ENCODE measurements at places on chromosomes 13 and 19. TPM values are rescaled to one million over a fixed set of nuclear protein-coding genes. Genes with fewer than 3 reads are reported as not detected.

DNA sequence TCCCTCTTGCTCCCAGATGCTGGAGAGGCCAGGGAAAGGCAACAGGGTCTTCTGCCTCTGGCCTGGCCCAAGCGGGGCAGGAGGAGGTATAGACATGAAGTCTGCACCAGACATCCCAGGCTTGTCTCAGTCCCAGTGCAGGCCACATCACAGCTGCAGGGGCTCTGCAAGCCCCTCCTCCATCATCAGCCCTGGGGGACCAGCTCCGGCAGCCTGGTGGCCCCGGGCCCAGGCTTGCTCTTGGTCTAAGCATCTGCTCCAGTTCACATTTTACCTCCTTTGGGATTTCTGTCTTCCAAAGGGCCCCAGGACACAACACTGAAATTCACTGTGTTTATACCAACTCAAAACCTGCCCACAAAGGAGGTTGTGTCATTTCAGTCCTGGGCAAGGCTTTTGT is 359.4 kb downstream of the ZNF536 start:
- no peak overlapping the region for H3K27ac ChIP-seq
- no peaks in the 10 kb centered on the region for H3K4me1 ChIP-seq
- no peaks in the 10 kb centered on the region for H3K27me3 ChIP-seq
- no peak overlapping the region for H3K4me3 ChIP-seq

GRCh38 chr13:79018166-79018565 is 359.2 kb upstream of the OBI1 start:
- H3K4me1 ChIP-seq, result no peaks in the 10 kb centered on the region
- DNase-seq, result no peak
- no peak overlapping the region for H3K4me3 ChIP-seq
- H3K27ac ChIP-seq, result no peak overlapping the region
- no peaks in the 10 kb centered on the region for H3K36me3 ChIP-seq

DNA sequence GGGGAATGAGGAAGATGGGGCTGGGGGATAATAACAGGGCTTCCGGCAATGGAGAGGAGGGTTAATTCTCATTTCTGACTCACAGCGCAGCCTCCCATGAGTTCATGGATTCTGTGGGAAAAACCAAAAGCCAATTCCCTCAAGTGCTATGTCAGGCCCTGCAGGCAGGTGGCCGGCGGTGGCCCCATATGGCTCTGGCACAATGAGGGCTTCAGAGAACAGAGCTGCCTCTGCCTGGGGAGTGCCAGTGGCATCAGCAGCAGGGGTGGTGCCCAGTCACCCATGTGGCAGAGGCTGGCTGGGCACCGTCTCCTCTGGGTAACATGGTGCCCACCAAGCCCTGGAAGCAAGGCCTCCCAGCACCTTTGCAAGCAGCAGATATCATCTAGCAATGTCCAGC is 69.1 kb downstream of the ALOX5AP start:
- H3K4me1 ChIP-seq, result peaks cover 4% of the 10 kb centered on the region
- no peak overlapping the region for H3K4me3 ChIP-seq
- no peaks in the 10 kb centered on the region for H3K36me3 ChIP-seq
- H3K27ac ChIP-seq, result no peak overlapping the region
- no peak for DNase-seq

GRCh38 chr13:85040215-85040614 is 759.0 kb downstream of the SLITRK6 start:
- H3K4me1 ChIP-seq, result no peaks in the 10 kb centered on the region
- DNase-seq, result no peak
- H3K4me3 ChIP-seq, result no peak overlapping the region
- no peaks in the 10 kb centered on the region for H3K27me3 ChIP-seq
- H3K27ac ChIP-seq, result no peak overlapping the region

Gene RPS28
- polyA plus RNA-seq, result 1,463 TPM

GRCh38 chr19:48424694-48425219 is 21.0 kb upstream of the GRWD1 start:
- H3K4me3 ChIP-seq, result no peak overlapping the region
- no peak for DNase-seq
- H3K4me1 ChIP-seq, result no peaks in the 10 kb centered on the region
- no peaks in the 10 kb centered on the region for H3K27me3 ChIP-seq
- peaks cover 1% of the 10 kb centered on the region for H3K36me3 ChIP-seq
- H3K27ac ChIP-seq, result no peak overlapping the region

GRCh38 chr13:19680751-19681150 is 47.3 kb downstream of the MPHOSPH8 start:
- no peaks in the 10 kb centered on the region for H3K36me3 ChIP-seq
- no peaks in the 10 kb centered on the region for H3K27me3 ChIP-seq
- no peak for DNase-seq
- H3K27ac ChIP-seq, result no peak overlapping the region

Gene CRX
- polyA plus RNA-seq, result 0.08 TPM
